Activated T-helper 1 cell treated with Interleukin-2 at 50 U/mL for 16 hours (primary cell): ENCODE measurements at places on chromosomes 13 and 19.
A peak's percentile ranks its signal among the peaks of the same experiment; 100 is the strongest.

DNA sequence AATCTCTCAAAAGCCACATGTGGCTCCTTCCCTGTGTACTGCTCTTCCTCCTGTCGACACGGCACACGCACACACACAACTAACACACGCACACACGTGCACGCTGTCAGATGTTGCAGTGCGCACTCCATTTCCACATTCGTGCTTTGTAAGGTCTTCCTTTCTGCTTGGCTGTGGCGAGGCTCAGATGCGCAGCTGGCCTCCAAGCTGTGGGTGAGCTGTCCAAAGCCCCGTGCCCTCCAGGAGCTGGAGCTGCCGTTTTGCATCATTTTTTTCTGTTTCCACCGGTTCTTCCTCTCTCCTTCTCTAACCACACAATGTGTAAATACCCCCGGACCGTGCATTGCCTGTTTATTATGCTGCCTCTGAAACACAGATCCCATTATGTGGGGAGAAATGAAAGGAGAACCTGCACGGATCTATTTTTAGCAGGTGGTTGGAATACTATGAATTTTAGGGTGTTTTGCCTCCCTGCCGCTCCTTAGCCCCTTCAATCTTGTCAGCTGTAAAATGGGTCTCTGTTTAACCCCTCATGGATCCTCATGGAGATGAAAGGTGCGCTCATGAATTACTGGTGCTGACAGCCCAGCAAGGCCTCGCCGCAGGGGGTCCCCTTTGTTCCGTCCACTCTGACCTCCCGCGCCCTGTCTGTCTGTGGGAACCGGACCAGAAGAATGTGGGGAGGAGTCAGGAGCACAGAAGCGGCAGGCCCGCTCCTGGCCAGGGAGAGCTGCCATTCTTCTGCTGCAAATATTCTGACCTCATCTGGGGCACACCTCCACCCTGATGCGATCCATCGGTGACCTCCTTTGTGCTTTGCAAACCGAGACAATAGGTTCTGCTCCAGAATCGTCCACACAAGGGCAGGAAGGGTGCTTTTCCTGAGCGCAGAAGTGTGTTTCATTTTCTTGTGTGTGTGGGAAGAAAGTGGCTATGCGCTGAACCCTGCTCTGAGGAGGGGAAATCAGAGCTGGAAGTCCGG lies 137.7 kb downstream of the SOX1 start:
- DNase-seq = no peak

GRCh38 chr19:46451352-46451751 lies 20.0 kb downstream of the PNMA8A start:
- no peak for DNase-seq

DNA sequence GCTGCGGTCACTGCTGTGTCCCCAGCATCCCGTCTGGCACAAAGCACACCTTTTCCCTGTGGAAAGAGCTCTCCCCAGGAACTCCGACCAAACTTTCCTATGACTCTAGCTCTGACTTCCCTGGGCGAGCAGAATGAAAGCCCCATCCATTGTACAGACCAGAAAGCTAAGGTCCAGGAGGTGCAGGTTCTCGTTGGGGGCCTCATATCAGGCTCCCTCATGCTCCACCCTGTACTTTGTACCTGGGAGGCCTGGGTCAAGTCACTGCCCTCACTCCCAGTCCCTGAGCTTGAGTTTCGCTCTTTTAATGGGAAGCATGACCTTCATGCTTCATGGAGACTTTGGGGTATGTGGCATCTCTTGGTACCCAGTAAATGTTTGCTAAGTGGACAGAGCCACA lies 18.4 kb downstream of the CYTH2 start:
- DNase-seq = no peak

- no peak for DNase-seq
Observed at GRCh38 chr13:21934284-21934683, 263.4 kb downstream of the FGF9 start.

DNA sequence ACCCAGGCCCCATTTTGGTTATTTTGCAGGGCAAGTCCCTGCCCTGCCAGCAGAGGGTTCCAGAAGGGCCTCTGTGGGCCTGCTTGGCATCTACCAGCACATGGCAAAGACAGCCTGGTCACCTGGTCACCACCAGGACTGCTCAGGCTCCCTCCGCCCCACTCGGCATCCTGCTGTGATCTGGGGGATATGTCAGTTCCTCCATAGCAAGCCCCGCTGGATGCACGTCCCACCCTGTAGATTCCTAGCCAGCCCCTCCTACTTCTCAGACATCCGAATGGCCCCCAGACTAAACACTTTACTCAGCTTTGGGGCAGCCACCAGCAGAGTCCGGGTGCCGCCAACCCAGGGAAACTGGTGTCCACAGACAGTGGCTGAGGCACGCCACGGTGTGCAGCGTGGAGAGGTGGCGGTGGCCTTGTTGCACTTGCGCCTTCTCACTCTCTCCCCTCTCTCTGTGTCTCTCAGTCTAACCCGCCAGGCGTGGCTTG lies 31.8 kb upstream of the USE1 start:
- no peak for DNase-seq

- DNase-seq = no peak
Observed at GRCh38 chr19:29329460-29330134, 116.6 kb upstream of the UQCRFS1 start.

- DNase-seq = no peak
Observed at GRCh38 chr19:46528601-46529590, 33.2 kb upstream of the PNMA8B start.

DNA sequence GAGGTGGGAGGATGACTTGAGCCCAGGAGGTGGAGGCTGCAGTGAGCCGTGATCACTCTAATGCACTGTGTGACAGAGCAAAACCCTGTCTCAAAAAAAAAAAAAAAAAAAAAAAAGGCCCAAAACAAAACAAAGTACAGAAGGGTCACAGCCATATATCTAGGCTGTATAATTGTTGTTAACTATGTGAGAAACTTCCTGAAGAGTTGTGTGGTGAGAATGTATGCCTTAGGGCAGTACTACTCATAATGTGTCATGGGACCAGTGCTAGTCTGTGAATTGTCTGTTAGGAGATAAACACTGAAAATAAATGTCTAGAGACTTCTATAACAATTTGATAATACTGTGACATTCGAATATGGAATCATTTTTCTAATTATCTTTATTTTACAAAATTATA lies 43.1 kb downstream of the PAN3 start:
- no peak for DNase-seq

DNA sequence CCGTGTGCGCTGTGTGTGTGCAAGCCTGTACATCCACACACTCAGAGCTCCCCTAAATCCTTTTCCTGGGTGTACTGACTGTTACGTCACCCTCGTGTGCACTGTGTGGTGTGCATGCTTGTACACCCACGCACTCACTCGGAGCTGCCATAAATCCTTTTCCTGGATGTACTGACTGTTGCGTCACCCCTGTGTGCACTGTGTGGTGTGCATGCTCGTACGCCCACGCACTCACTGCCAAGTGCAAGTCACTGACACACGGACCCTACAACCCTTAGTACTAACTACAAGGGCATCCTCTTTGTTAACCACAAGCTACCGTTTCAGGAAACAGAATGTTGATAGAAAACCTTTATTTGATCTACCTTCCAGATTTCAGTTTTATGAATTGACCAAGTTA lies 983.4 kb downstream of the EFNB2 start:
- DNase-seq = no peak

DNA sequence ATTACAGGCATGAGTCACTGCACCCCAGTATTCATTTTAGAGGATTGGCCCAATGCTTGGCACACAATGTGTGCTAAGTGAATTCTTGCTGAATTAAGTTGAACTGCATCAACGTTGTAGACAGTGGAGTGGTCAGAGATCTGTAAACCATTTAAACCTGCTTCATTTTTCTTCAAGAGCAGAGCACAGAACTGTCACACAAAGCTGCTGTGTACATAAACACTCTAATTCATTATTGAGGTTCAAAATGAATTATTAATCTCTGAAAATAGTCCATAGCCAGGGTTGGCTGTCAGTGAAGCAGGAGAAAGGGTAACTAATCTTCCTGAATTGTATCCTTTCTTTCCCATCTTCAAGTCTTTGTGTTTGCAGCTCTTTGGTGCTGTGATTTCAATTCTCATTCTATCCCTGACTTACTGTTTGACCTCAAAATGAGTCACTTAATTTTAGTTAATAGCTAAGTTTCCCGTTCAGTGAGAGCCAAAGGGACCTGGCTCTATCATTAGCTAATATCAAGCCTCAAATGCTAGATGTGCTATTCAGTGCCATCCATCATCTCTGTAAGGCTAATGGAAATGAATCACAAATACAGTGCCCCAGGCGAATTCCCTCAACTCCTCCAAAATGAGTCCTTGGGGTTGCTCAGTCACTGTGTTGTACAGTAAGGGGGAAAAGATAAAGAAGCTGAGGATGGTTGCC lies 77.0 kb upstream of the TSC22D1 start:
- DNase-seq = no peak

DNA sequence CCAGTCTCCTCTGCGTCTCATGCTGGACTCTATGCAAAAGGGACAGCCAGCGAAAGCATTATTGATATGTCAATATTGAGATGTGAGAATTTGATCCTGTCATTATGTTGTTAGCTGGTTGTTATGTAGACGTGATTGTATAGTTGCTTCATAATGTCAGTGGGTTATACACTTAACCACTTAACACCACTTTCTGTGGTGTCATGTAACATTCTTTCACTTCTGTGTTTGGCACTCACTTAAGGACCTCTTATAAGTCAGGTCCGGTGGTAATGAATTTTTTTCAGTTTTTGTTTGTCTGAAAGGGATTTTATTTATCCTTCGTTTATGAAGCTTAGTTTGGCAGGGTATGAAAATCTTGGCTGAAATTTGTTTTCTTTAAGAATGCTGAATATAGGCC lies 7.1 kb upstream of the SIGLEC7 start:
- DNase-seq = no peak

DNA sequence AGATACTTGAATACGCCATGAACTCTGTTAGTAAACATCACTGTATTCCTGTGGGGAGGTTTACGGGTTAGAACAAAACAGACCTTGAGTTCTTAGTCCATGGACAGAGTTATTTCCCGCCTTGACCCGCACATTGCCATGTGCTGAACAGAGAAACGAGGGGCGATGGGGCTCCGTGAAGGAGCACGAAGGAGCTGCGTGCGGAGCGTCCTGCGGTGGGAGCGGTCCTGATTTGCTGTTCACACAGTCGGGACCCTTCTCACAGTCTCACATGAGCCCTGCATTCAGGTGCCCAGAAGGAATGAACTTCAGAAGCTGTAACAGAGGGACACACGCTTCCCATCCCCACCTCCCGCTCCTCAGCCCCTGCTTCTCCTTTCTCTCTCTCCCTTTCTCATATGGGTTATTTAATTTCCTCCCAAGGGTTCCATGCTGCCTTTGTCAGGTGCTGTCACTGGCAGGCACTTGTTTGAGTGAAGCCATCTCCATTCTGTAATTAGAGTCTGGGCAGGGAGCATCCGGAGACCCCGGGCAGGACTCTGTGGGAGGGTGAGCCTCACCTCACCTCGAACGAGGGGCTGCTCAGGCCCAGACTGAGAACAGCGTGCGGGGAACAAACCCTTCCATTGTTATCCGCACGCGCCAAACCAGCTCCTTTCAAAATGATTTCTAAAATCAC lies 76.9 kb downstream of the TEX29 start:
- DNase-seq = no peak

- DNase-seq = no peak
Observed at GRCh38 chr13:49615836-49616675, 12.3 kb upstream of the ARL11 start.

GRCh38 chr13:75512253-75512652 lies 25.4 kb downstream of the COMMD6 start:
- DNase-seq = no peak

GRCh38 chr13:80400164-80400864 lies 59.4 kb upstream of the SPRY2 start:
- DNase-seq = no peak

DNA sequence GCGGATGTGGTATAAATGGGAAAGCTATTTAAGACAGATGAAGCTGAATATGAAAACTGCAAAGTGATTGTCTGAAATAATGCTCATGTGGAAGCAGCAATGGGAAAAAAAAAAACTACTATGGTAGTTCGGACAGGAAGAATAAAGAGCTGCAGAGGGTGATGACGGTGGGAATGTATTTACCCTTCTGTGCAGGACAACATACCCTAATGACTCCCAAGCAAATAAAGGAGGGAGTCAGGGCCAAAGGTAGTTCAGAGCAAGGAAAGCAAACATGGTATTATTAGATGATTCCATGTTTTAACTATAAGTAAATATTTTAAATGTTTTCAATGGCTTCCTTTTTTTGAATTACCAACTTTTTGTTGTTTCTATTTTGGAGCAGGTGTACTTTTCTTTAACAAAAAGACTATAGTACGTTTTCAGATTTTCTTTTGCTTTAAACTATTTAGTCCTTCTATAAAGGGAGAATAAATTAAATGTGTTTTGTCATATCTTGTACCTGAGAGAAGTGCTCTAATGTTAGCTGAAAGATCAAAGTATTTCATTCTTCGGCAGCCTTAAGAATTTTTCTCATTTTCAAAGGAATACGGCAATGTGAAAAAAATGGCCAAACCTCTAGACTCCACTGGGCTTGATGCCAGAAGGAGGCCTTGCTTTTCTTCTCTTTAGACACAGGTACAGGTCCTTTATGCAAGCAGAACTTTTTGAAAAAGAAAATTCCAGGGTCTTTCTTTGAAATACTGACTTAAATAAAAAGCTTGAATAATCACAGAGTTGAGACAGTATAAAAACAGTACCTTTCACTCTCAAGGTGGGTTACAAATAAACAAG lies 67.8 kb upstream of the ZDHHC20 start:
- DNase-seq = no peak

- no peak for DNase-seq
Observed at GRCh38 chr13:51091839-51092238, 19.2 kb downstream of the C13orf42 start.

- no peak for DNase-seq
Observed at GRCh38 chr19:52898101-52898500, 666 bp upstream of the ZNF320 start.

- peak; percentile 44 for DNase-seq
Observed at GRCh38 chr19:17184371-17184841, 30.8 kb upstream of the USE1 start.

DNA sequence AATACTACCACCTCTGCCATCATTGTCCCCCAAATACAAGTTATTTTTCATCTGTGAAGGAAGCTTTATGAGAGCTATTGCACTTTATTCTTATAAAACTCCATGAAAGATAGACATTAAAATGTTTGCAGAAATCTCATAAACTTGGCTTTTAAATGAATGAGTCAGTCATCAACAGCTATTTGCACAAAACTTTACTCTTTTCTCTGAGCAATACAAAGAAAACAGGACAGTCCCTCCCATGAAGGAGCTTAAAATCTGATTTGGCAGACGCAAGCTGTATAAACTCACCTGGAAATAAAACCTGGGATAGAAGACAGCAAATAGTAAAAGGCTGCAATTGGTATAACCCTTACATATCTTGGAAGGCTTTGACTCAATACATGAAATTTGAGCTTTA lies 16.6 kb upstream of the RCBTB1 start:
- DNase-seq = no peak

DNA sequence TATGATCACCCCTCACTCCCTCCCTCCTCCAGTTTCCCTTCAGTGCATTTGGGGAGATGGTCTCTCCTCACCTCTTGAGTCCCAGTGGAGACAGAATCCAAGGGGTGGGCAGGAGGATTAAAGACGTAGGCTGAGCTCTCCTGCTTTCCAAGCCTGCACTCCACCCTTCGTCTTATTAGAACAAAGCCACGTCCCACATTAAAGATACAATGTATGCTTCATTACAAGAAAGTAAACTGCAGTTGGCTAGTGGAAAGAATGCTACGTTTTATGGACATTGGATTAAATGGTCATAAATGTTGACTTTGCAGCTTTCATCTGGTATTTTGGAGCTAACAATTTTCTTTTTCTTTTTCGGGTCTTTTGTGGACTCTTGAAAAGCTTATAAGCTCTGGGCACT lies 1.5 kb upstream of the KLK11 start:
- no peak for DNase-seq

GRCh38 chr19:14394167-14394566 lies 12.9 kb downstream of the ADGRE5 start:
- DNase-seq = no peak

GRCh38 chr13:76266561-76266960 lies 619.6 kb downstream of the KCTD12 start:
- DNase-seq = no peak
